ENCODE measurements at places on chromosomes 6 and 20. TPM values are rescaled to one million over a fixed set of nuclear protein-coding genes. Genes with fewer than 3 reads are reported as not detected.

CLPSL2 gene
- total RNA-seq = not detected

C20orf141 gene
- total RNA-seq = not detected

GRCh38 chr20:399182-399707 lies 8.9 kb upstream of the RBCK1 start:
- peak; percentile 30 for DNase-seq

DEFB132 gene
- total RNA-seq = not detected

DNA sequence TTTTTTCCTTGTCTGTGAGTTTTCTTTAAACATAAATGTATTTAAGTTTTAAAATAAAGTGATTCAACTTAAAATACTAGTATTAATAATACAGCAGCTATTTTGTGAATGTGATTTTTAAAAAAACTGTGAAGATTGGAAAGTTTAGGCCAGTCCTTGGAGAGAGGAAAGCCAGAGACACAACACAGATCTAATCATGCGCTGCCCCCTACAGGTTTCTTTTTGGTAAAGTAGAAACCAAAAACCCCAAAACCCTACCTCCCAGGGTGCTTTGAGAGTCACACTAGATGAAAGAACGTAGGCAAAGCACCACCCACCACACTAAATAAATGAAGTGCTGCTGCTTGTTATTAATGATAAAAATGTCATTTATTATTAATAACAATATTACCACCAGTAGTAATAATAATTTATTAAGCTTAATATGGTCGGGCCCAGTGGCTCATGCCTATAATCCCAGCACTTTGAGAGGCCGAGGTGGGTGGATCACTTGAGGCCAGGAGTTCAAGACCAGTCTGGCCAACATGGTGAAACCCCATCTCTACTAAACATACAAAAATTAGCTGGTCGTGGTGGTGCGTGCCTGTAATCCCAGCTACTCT lies 33.7 kb downstream of the SLC9A8 start:
- no peak for DNase-seq

CEP162 gene
- 4.7 TPM for total RNA-seq

SLC26A8 gene
- 0.29 TPM for total RNA-seq

TBXT gene
- total RNA-seq = not detected

DNA sequence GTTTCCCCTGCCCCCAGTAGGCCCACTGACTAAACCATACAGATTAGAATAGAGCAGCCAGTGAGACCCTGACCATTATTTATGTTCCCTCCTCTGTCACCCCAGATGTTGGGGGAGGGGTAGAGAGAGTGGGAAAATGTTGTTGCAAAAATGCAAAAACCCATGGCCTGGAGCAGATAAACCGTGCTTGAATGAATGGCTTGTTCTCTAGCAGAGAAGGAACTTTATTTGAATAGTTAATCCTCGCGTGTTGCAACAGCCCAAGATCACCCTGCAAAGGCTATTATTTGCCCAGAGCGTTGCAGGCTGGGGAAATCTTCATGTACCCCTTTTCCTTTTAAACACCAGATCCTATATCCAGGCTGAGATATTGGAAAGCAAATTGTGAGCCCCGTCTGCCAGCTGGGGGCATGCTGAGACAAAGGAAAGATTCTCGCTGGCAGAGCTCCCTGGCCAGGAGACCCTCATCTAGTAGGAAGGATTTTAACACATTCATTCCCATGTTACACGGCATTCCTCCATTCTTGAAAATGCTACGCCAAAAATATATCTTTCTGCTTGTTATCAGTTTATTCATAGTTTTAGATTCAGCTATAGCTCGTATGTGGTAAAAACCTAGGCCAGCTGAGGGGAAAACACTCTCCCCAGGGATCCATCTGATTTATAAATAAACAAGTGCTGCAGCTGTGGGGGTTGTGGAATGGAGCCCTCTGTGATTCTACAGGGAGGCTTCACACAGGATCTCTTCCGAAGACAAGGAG lies 53.0 kb downstream of the LINC00237 start:
- DNase-seq = no peak

DNA sequence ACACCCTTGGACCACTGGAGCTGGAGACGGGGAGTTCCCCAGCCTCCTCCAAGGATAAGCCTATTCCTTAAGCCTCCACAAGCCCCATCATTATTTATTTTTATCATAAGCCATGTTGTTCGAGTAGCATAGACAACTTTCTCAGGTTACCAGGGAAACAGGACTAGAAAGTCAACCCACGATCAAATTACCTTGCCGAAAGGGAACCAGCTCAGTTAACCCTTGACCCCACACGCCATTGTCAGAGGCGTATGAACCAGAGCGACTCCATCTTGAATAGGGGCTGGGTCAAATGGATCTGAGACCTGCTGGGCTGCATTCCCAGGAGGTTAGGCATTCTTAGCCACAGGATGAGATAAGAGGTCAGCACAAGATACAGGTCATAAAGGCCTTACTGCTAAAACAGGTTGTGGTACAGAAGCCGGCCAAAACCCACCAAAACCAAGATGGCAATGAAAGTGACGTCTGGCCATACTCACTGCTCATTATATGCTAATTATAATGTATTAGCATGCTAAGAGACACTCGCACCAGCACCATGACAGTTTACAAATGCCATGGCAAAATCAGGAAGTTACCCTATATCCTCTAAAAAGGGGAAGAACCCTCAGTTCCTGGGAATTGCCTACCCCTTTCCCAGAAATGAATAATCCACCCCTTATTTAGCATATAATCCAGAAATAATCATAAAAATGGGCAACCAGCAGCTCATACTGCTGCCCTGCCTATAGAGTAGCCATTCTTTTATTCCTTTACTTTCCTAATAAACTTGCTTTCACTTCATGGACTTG lies 22.4 kb downstream of the SYNJ2 start:
- DNase-seq = no peak

TAP2 gene
- total RNA-seq = 20.4 TPM

DNA sequence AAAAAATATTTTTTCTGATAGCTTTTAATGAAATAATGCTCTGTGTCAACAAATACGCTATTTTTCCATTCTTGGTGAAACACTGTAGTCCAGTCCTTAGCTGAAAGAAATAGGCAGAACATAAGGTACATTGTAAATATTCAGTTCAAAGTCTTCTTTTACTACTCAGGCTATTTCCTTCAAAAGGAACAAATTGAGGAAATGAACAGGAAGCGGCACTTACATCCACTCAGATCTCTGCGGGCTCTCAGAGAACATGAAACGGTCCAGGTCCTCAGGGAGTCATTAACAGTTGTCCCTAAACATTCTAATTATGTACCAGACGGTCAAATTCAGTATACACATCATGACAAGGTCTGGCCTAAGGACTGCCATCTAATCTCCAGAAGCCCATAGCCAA lies 212.6 kb downstream of the KIF16B start:
- no peak for DNase-seq

OR2J3 gene
- total RNA-seq = not detected

DNA sequence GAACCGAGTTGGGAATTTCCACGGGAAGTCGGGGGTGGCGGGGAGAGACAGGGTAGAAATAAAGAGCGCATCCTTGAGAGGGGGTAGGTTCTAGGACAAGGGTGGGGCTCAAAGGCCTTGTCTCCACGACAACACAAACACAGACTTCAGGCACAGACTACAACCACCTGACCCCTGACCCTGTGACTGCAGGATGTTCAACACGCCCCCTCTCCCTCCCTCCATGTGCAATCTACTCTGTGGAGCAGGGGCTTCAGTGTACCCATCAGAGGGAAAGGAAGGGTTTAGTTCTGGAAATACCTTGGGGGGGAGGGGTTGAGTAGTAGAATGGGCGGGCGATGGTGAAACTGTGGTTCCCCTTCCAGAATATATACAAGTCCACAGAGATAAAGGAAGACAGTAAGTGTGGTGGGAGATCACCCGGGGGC lies 651 bp upstream of the TAPBP start:
- DNase-seq = peak; percentile 73

DNA sequence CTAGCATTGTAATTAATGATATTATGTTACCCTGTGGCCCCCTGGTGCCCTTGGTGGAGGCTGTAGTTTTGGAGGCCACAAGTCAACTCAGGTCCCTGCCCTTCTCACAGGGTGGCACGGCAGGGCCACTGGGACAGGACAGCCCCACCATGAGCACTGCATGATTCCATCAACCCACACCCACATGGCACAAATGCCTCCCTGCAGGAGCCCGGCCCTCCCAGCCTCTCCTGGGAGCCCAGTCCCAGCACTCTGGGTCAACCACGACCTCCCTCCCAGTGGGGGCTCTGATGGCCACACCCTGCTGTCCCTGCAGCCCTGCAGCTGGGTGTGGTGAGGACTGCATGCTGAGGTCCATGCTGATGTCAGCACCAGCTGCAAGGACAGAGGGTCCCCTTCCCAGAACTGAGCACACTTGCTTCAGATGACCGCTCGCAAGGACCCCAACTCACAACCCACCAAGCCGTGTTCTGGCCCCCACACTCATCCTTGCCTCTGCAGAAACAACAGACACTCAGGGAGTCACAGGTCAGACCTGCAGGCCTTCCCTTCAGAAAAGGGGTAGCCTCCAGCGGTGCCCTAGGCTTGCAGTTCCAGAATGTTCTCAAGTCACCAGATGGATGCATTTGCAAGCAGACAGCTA lies 15.7 kb upstream of the CST7 start:
- DNase-seq = no peak

CTCFL gene
- total RNA-seq = not detected

GRCh38 chr6:12163149-12163548 lies 127.0 kb upstream of the EDN1 start:
- no peak for DNase-seq

DNA sequence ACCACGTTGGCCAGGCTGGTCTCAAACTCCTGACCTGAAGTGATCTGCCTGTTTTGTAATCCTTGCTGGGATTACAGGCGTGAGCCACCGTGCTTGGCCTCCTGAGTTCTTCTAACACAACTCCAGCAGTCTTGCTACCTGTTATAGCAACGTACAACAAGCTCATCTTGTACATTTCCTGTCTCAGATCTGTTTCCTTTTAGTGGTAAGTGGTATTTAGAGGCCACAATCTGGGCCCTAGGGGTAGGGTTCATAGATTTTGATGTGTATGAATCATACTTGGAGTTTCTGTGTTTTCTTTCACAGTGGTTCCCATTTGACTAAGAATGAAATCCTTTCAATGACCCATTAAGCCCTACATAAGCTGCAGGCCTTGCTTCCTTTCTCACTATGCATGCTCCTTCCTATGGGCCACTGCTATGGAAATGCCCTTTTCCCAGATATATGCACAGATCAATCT lies 27.1 kb upstream of the SYNCRIP start:
- no peak for DNase-seq

DNA sequence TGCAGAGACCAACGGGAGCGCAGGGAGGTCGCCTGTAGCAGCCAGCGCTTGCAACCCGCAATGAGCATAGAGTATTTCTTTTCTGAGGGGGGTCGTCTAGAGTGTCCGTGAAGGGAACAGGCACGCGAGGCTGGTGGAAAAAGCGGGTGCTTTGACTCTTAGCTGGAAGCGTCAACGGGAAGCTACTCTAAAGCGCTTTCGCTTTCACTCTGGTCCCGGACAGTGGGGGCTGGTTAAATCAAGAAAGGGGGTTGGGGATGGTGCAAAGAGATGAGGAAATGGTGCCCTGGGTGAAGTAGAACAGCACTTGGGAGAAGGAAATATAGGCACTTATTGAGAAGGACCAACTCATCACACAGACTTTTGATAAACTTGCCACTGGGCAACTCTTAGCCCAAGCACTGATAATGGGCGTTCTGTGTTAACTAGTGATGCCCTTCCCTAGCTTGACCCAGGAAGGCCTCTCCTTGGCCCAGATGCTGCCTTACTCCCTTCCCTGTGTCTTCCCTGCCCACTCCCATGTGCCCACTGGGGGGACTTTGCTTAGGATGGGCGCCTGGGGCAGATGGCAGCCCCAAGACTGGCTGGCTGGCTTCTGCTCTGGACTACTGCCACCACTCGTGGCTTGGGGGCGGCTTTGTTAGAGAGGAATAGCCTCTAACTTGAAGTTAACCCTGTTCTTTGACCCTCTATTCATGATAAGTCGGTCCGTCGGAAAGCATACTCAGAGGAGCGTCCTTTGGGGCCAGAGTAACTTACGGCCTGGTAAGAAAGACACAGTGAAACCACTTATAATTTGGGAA lies 585 bp downstream of the PSMB9 start:
- DNase-seq = peak; percentile 67

- DNase-seq = no peak
Observed at GRCh38 chr20:53599378-53599777, 5.7 kb upstream of the ZNF217 start.

GRCh38 chr6:165616116-165616515 lies 46.9 kb downstream of the PDE10A start:
- DNase-seq = no peak

DNA sequence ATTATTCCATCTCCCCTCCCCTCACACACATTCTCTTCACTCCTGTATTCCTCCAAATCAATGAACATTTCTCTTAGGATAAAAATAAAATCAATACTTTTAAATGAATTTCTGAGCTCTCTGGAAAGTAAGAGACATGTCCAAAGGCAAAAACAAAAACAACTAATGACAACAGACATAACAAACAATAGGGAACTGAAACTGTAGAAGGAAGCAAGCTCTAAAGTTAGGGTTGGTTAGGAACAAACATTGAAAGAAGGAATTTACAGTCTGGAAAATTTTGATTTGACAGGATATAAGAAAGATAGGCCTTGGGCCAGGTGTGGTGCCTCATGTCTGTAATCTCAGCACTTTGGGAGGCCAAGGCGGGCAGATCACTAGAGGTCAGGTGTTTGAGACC lies 17.5 kb upstream of the MYCT1 start:
- DNase-seq = no peak

GRCh38 chr6:7671076-7671475 lies 54.8 kb upstream of the BMP6 start:
- no peak for DNase-seq

Measured in right cardiac atrium (tissue), 5 donors.